ENCODE measurements at places on chromosomes 7 and 10.

GRCh38 chr7:94810496-94810895, 96.9 kb upstream of the PPP1R9A start:
- no peak for DNase-seq

DNA sequence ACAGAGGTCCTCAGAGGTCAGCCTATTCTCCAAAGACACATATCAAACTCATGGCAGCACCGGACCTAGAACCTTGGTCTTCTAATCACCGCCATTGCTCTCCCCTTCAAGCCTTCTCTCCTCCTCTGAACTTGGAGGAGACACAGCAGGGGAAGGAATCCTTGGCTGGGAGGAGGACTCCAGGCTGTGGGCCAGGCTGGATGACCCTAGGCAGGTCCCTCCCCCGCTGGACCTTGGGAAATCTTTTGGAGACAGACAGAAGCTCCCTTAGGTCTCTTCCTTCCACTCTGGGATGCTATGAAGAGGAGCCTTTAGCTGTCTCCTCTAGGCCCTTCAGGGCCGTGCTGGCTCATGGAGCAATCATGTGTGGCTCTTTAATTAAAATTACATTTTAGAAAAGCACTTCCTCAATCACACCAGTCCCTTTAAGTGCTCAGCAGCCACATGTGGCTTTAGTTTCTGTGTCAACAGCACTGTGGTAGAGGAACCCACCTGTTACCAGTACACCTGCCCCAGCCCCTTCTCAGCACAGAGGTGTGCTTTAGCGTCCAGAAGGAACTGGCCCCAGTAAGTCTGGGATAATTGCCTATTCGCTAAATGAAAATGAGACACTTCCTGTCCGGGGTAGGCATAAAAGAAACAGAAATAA, 238.2 kb downstream of the CELF2 start:
- no peak for DNase-seq

DNA sequence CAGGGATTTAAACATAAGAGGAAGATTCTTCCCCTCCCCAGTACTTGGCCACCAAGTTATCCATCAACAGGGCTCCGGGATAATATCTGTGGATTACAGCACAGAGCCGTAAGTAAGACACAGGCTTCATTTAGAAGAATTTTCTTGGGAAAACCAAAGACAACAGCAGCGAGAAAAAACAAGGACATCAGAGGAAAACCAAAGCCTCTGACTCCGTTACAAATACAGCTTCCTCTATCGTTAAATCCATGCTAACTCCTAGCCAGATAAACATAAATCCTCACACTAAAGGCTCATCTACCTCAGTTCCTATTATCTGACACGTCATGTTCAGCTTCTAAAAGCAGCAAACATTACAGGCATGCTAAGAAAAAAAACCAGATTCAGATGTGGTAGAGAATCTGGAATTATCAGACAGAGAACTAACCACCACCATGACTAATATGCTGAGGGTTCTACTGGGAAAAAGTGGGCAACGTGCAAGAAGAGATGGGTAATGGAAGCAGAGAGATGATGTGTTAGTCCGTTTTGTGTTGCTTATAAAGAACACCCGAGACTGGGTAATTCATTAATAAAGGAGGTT, 48.4 kb downstream of the BRI3 start:
- peak; percentile 35 for DNase-seq

GRCh38 chr10:119517235-119518141, 25.0 kb downstream of the RGS10 start:
- DNase-seq, result no peak

DNA sequence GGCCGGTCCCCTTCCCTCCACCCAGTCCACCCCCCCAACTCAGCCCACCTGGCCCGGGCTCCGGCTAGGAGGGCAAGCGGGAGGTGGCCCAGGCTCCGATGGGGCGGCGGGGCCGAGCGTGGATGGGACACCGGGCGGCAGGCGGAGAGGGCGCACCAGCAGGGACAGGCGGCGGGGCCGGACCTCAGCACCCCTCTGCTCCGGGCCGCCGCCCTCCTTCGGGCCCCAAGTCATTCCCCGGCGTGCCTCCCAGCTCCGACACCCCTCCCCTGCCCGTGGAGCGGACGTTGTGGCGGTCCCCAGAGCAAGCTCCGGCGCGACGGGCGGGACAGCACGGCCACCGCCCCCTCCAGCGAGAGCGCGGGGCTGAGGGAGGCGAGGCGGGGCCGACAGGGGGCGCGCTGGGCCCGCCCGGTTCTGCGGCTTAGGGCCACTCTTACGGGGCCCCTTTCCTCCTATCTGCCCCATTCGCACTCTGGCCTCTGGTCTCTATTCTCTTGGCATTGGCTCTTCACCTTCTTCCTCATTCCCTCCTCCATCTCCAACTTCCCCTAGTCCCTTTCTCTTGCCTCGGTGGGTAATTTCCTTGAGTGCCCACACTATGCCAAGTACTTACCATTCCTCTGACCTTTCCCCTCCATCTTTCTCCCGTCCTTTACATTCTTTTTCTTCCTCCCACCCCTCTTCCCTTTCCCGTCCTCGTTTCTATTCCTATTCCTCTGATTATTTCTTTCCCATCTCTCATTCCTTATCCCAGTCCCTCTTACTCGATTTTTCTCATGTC, 701 bp upstream of the GBX1 start:
- no peak for DNase-seq

DNA sequence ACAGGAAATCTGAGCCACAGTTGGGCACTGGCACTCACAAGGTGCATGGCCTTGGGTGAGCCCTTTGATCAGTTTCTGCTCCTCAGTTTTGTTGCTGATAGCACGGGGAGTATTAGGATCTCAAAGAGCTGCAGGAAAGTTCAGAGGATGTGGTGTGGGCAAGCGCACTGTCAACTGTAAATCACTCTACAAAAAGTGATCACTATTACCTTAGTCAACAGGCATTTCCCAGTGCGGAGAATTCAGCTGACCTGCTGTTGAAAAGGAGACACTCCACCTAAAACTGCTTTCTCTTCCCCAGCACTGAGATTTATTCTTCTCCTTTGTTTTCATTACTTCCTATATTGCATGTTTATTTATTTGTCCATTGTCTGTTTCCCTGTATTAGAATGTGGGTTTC, 331.0 kb downstream of the PRPF18 start:
- no peak for DNase-seq

Data from GM04503 (cell line).